ENCODE measurements at places on chromosomes 2 and 18.

DNA sequence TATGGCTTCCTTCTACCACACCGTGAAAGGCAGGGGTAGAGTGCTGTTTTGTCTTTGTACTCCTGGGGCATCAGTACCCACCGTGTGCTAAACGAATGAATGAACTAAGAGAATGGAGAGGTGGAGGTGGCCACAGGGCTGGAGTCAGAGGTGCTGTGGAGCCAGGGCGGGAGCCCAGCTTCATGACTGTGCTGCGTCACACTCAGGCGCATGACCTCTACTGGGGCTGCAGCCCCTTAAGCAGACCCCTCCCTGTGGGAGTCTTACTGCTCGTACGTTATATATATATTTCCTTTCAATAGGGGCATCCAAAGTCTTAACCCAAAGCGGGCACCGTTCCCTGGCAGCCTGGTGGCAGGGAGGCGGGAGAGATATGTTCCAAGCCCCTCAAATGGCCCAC, 18.0 kb upstream of the LBH start:
- no peak for DNase-seq

DNA sequence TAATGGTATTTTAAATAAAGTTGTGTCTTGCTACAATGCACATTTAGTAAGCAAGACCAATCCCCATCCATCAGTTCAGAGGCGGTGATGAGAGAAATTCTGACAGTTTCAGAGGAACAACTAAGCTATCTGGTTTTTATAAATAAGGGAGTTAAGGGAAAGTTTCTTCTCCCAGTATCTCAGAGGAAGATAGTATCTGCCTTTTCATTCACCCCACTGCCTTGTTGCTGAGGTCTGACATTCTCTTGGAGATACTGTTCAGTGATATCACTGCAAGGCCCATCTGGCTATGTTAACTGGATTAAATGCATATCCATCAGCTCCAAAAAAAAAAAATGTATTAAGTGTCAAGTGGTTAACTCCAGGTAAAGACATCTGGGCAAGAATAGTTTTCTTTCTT, 47.9 kb downstream of the RBMS1 start:
- peak; percentile 72 for DNase-seq

DNA sequence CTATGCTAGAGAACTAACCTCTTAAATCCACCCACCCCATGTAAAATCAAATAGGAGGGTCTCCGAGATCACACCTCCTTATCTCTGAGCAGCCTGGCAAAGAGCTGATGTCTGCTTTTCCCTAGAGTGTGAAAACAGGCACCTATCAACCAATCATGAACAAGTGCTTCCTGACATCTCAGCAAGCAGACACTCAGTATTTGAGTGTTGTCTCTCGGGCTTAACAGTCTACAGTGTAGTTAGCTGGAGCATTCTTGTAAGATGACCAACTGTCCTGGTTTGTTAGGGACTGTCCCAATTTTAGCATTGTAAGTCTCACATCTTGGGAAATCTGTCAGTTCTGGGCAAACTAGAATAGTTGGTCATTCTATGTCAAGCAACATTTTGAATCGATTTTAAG, 26.4 kb downstream of the MARCHF4 start:
- no peak for DNase-seq

DNA sequence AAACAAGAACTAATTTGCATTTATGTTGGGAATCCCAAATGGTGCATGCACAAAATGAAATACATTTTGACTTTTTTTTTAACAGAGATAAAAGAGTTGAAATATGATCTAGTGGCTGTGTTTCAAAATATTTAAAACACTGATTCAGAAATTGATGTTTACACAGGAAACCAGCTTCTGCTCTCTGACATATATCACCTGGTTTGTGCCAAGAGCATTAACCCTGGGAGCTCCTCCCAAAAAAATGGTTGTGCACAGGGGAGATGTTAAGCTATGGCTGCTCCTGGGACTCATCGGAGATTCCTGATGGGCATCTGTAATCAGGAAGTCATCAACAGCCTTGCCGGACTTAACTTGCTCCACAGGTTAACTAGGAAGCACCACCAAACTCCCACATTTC, 65.2 kb upstream of the MAL start:
- DNase-seq, result no peak

GRCh38 chr2:173656086-173656485, 301.4 kb downstream of the CDCA7 start:
- no peak for DNase-seq

DNA sequence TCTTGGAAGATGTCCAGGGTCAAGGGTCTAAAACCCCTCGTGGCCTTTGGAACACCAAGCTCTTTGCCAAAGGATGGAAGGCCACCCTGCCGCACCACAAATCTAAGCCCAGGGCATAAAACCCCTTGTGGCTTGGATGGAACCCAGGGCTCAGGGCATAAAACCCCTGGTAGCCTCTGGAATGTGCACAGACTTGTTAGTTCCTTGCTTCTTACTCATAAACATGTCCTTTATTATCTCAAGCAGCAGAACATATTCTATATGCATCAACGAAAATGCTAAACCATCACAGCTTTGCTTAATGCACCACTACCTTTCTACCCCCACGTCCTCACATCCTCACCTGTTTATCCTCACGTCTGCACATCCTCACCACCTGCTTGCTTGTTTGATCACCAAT, 998.0 kb downstream of the DSC3 start:
- DNase-seq, result no peak

- no peak for DNase-seq
These were observed 494.7 kb upstream of the FAM98A start for GRCh38 chr2:34093790-34094189.
